ENCODE measurements at places on chromosomes 4 and X. TPM values are rescaled to one million over a fixed set of nuclear protein-coding genes. Genes with fewer than 3 reads are reported as not detected.

DNA sequence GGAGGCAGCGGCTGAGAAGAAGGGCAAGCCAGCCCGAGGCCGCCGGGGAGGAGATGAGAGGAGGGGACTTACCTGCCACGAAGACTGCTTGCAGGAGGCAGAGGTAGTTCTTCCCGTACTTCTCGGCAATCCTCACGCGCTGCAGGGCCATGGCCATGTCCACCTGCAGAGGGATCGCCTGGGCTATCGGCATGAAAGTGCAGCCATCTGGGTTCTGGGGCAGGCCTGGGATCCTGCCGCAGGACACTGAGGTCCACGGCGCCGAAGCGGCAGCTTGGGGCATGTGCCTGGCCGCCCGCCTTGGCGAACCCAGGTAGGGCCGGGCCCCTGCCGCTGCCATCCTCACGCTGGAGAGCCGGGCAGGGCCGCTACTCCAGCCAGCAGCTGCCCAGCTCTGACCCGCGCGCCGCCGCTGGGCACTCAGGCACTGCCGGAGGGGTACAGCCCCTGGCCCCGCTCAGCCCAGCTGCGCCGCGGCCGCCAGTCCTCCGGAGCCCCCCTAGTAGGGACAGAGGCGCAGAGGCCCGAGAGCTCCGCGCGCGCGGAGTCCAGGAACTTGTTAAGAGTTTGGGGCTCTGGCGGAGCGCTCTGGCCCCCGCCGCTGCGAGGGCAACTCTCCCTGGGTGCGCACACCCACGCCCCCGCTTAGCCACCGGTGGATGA is 16.0 kb downstream of the MCF2 start:
- peak; percentile 1 for DNase-seq
- H3K36me3 ChIP-seq = no peaks in the 10 kb centered on the region
- no peak overlapping the region for H3K27ac ChIP-seq
- H3K4me3 ChIP-seq = no peak overlapping the region
- H3K27me3 ChIP-seq = no peaks in the 10 kb centered on the region

DNA sequence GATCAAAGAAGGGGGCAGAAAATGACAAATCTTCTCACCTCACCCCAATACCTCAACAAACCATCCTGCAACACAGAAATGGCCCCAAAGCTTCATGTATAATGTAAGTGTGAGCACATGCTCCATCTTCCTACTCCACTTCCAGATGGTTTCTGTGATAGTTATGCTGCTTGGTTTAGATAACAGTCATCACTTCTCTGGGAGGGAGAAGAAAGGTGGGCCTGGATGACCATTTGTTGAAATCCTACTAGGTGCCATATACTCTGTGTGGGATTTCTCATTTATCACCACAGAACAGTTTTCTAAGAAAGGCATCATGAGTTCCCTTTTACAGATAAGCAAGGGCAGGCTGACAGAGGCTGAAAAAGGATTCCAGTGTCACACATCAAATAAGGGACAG is 31.3 kb upstream of the NXF3 start:
- H3K27me3 ChIP-seq = no peaks in the 10 kb centered on the region
- no peak for DNase-seq
- H3K27ac ChIP-seq = no peak overlapping the region
- no peaks in the 10 kb centered on the region for H3K4me1 ChIP-seq
- no peak overlapping the region for H3K4me3 ChIP-seq

DNA sequence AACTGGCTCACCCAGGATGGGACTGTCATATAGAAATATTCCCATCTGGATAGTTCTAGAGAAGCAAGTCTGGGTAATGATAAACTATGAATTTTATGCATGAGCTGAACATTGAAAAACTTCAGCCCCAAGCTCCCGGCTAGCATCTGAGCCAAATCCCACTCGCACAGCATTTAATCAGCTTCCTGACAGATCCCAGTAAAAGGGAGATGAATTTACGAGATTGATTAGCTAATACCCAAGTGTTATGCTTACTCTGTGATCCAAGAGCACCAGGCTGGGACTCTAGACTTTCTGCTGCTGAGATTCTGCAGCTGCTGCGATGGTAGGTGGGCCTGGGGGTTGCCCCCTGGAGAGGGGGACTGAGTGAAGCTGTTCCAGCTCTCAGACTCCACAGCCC is 28.0 kb downstream of the FRMPD3 start:
- no peak overlapping the region for H3K4me3 ChIP-seq
- no peaks in the 10 kb centered on the region for H3K36me3 ChIP-seq
- H3K27me3 ChIP-seq = no peaks in the 10 kb centered on the region
- no peaks in the 10 kb centered on the region for H3K4me1 ChIP-seq
- no peak for DNase-seq
- H3K27ac ChIP-seq = no peak overlapping the region

DNA sequence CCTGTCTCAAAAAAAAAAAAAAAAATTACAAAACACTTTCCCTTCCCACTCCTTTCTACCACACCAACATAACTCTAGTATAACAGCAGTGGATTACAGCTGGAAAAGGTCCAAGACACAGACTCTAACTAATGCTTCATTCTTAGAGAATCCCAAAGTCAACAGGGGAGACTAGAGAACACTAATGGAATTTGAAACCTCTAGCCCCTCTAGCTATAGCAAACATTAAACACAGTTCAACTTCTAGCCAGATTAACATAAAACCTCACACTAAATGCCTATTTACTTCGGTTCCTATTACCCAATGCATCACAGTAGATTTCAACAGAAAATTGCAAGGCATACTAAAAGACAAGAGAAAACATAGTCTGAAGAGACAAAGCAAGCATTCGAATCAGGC is 10.5 kb upstream of the DHX15 start:
- H3K36me3 ChIP-seq = no peaks in the 10 kb centered on the region
- H3K27me3 ChIP-seq = no peaks in the 10 kb centered on the region
- no peak overlapping the region for H3K27ac ChIP-seq

- peak; percentile 50 for DNase-seq
- no peaks in the 10 kb centered on the region for H3K4me1 ChIP-seq
- no peak overlapping the region for H3K27ac ChIP-seq
- H3K27me3 ChIP-seq = peaks cover 3% of the 10 kb centered on the region
- no peaks in the 10 kb centered on the region for H3K36me3 ChIP-seq
Observed at GRCh38 chr4:185096032-185096653, 46.9 kb upstream of the SLC25A4 start.

DNA sequence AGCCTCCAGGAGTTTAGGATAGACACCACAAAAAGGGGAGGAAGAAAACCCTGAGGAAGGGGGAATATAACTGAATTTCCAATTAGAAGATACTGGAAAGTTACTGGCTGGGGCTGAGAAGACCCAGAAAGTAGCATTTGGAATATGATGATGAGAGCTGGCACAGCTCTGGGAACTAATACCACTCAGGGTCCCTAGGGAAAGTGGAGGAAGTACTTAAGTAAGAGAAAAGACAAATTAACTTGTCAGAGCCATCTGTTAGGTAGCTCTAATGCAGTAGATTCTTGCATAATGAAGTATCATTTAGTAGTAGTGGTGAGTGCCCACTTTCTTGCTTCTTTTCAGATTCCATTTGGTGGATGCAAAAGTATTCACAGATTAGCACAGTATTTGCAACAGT is 90.8 kb upstream of the TSPAN5 start:
- no peak overlapping the region for H3K4me3 ChIP-seq
- H3K36me3 ChIP-seq = no peaks in the 10 kb centered on the region
- no peak for DNase-seq
- no peak overlapping the region for H3K27ac ChIP-seq
- H3K27me3 ChIP-seq = no peaks in the 10 kb centered on the region
- no peaks in the 10 kb centered on the region for H3K4me1 ChIP-seq

DNA sequence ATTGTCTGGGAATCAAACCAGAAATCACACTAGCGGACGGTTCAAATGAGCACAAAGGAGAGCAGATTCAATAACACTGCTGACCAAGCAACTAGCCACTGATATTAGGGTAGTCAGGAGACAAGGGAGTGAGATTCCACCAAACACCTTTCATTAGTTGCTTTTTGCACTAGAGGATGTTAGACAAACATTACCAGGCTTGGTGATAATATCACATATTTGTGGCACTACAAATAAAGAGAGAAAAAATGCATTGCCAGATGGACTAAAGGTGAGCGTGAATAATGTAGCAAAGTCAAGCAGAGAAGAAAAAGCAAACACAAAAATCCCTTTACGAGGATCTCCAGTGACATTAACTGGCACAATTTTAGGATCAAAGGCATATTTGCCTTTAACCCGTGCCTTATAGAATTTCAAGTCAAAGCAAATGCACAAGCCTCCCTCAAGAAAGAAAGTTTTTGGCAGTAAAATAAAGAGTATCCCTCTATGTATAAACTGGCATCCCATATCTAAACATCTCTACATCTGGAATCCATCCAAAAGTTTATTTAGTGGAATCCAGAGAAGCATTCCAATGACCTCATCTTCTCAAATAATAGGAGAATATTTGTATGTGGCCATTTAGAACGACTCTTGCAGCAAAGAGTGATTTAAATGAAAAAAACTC is 290.9 kb downstream of the KCTD8 start:
- H3K36me3 ChIP-seq = no peaks in the 10 kb centered on the region
- H3K27me3 ChIP-seq = no peaks in the 10 kb centered on the region
- DNase-seq = no peak

- H3K4me3 ChIP-seq = no peak overlapping the region
- peak overlapping the region; percentile 27 for H3K27ac ChIP-seq
- H3K36me3 ChIP-seq = no peaks in the 10 kb centered on the region
- H3K4me1 ChIP-seq = no peaks in the 10 kb centered on the region
- DNase-seq = no peak
- no peaks in the 10 kb centered on the region for H3K27me3 ChIP-seq
Observed at GRCh38 chr4:48642421-48643374, 137.4 kb downstream of the FRYL start.

DNA sequence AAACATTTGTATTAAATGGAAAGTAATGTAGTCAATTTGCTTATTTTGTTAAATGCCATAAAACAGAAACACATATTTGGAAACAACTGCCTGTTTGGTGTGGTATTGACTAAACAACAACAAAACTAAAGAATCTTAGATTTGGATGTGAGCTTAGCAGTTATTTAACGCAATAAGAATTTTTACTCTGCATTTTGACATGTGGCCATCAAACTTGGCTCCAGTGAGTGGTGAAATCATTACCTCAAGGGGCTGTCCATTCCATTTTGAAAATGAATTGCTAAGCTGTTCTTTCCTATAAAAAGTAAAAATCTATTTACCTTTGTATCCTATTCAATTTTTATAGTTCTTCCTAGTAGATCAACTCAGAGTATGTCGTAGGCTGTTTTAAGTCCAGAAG is 84.2 kb downstream of the DKK2 start:
- no peaks in the 10 kb centered on the region for H3K4me1 ChIP-seq
- DNase-seq = no peak
- no peaks in the 10 kb centered on the region for H3K36me3 ChIP-seq

DNA sequence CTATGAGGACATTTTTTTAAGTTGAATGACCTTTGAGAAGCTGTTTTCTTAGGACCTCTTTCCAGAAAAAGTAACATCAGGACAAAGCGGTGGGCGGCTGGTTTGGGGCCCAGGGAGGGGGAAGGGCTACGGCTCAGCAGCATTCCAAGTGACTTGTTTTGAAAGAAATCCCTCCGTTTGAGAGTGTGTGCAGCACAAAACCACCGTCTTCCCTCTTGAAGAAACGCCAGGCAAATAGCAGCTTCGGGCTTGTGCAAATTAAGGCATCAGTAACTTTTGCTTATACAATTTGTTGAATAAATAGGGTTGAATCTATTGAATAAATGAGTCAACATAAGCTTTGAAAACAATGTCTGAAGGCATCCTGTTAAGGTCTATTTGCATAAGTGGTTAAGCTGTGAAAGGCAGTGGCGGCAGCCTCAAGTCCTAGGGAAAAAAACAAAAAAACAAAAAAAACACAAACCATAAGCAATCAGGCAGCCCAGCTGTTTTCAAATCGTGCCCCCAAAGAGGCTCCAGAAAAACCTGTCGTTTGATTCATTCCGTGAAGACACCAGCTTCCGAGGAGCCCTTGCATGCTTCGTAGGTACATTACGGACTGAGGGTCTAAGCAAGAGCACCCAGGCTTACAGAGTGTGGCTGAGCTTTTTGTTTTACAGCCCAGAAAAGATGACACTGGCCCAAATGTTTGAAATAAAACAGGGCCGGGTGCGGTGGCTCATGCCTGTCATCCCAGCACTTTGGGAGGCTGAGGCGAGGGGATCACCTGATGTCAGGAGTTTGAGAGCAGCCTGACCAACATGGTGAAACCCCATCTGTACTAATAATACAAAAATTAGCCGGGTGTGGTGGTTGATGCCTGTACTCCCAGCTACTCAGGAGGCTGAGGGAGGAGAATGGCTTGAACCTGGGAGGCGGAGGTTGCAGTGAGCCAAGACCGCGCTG is 103.7 kb downstream of the CRLF2 start:
- no peaks in the 10 kb centered on the region for H3K4me1 ChIP-seq
- no peaks in the 10 kb centered on the region for H3K27me3 ChIP-seq
- no peak for DNase-seq
- no peak overlapping the region for H3K27ac ChIP-seq
- H3K36me3 ChIP-seq = no peaks in the 10 kb centered on the region

DNA sequence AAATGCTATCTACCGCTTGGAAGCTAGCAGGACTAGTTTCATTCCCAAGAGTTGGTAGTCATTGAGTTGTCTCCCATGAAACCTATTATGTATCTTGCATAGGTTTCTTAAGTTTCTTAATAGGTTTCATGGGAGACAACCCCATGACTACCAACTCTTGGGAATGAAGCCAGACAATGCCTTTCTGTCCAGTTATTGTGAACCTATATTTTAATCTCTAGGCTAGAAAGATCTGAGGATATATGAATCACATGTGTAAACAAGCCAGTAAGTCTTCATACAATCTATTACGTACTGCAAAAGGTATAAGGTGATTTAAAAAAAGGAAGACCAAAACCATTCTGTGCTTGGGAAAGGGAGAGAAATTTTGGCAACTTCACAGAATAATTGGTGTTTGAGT is 162.6 kb downstream of the INPP4B start:
- no peak overlapping the region for H3K27ac ChIP-seq
- no peak for DNase-seq
- no peak overlapping the region for H3K4me3 ChIP-seq
- no peaks in the 10 kb centered on the region for H3K4me1 ChIP-seq
- no peaks in the 10 kb centered on the region for H3K27me3 ChIP-seq
- no peaks in the 10 kb centered on the region for H3K36me3 ChIP-seq

GRCh38 chr4:97493815-97494518 is 649.3 kb downstream of the STPG2 start:
- H3K4me3 ChIP-seq = no peak overlapping the region

The TMEM187 gene
- polyA plus RNA-seq = 7.6 TPM

The UGT8 gene
- polyA plus RNA-seq = 7.8 TPM

The TEX13C gene
- polyA plus RNA-seq = not detected

The POU3F4 gene
- not detected for polyA plus RNA-seq

The HTN1 gene
- polyA plus RNA-seq = not detected

The FATE1 gene
- 0.16 TPM for polyA plus RNA-seq

Measured in small intestine (tissue), 16 donors.